ENCODE measurements at places on chromosomes 5 and 9. TPM values are rescaled to one million over a fixed set of nuclear protein-coding genes. Genes with fewer than 3 reads are reported as not detected.

- no peak for DNase-seq
Measured at GRCh38 chr5:165885623-165886350, 2380.4 kb downstream of the MAT2B start.

DNA sequence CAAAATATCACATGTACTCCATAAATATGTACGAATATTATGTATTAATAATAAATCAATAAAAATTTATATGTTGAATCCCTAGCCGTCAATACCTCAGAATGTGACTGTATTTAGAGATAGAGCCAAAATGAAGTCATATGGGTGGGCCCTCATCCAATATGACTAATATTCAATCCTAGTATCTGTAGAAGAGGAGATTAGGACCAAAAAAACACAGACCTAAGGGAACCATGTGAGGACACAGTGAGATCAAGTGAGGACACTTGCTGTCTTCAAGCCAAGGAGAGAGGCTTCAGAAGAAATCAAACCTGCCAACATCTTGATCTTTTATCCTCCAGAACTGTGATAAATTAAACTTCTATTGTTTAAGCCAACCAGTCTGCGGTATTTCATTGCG, 3.7 kb upstream of the AMACR start:
- DNase-seq, result no peak

DNA sequence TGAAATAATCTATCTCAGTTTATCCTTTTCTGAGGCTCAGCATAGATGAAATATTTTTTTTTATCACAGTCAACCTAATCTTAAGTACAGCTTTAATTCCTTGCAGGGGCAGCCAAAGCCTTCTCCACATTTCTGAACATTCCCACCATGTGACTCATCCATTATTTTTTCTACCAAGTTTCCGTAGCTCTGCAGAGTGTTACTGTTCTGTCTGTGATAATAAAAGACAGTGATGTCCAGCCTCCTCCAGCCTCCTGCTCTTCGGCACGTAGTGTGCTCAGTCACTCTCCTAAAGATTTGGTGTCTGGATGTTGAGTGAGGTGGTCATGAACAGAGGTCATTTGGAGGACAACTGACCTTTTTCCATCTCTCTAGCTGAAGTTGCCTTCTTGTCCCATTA, 338.1 kb upstream of the ADAMTS16 start:
- no peak for DNase-seq

GRCh38 chr5:151924564-151925301, at the start of gene GLRA1:
Gene GLRA1, minus strand, starts transcription at chr5:151924851. Its CDS starts 302 bp downstream, at chr5:151924549.
- peak; percentile 65 for DNase-seq

GRCh38 chr5:15183520-15183919, 311.9 kb upstream of the ANKH start:
- no peak for DNase-seq

DNA sequence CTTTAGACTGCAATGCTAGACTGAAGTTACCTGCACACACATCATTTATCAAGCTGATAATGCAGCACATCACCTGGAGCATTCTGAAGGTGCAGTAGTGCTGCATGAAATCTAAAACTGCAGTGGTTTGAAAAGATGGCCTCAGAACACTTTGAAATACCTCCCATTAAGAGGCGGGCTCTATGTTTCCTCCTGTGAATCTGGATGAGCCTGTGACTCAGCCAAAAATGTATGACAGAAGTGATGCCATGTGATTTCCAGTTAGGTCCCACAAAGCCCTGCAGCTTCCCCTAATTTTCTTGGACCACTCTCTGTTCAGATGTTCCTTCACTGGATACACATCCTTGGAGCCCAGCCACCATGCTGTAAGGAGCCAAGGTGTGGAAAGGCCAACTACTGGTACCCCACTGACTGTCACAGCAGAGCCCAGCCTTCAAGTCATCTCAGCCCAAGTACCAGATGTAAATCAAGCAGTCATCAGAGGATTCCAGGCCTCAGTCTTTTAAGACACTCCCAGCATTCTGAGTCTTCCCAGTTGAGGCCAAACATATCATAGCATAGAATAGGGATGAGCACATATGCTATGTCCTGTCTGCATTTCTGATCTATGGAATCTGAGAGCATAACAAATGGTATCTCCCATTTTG, 27.2 kb upstream of the DEPDC1B start:
- no peak for DNase-seq

- DNase-seq, result no peak
Measured at GRCh38 chr9:116316246-116316645, 162.7 kb downstream of the PAPPA start.

GRCh38 chr5:105593011-105593760, 2030.6 kb upstream of the NUDT12 start:
- no peak for DNase-seq

DNA sequence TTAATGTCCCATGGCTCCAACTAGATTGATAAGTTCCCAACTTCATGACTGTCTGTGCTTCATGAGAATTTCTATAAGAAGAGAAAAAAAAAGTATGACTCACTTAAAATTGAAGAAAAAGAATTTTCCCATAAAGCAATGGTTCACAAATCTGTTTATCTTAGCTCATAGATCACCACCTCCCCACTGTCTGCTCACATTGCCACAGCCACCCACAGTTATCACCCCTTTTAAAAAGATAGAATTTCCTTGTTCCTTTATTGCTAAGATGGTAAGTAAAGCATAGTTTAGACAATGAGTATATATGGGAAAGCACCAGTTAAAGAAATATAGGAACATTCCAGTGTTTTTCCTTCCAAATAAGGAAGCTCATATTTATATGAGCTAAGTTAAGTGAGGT, 67.1 kb downstream of the ALDH7A1 start:
- DNase-seq, result no peak

DNA sequence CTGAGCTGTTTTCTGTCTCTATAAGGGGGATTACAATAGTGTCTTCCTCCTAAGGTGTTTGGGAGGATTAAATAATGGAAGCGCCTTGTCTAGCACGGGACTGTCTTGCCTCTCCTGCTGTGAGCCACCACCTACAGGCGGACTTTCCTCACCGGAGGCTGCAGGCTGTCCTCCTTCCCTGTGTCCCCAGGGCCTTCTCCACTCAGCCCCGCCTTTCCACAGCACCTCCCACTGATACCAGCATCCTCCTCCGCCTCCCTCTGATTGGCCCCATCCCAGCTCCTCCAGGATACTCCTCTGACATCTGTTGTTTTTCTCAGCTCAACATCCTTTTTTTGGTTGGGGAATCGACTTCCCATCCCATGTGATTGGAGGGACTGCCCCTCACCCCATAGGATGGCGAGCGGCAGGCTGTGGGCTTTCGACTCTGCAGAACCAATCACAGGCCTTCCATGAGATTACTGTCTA, 851 bp upstream of the ZDHHC12 start:
- DNase-seq, result peak; percentile 72

DNA sequence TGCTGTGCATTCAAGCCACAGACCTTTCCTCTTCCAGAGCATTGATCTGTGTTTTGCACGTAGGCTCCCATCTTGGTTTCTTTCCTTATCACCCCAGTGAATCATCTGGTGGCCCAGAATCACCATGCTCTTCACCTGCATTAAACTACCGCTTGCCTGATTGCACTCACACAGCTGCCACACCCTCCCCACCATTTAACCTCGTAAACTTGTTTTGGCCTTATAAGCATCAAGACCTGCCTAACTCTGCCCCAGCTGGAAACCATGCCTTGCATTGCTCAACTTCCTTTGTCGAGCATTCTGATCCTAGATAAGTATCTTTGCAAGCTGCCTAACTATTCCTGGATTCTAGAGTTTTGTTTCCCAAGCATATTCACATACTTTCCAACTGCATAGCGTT, 369.6 kb upstream of the SEMA6A start:
- no peak for DNase-seq

GRCh38 chr5:149217096-149217802, 54.4 kb upstream of the AFAP1L1 start:
- DNase-seq, result no peak

DNA sequence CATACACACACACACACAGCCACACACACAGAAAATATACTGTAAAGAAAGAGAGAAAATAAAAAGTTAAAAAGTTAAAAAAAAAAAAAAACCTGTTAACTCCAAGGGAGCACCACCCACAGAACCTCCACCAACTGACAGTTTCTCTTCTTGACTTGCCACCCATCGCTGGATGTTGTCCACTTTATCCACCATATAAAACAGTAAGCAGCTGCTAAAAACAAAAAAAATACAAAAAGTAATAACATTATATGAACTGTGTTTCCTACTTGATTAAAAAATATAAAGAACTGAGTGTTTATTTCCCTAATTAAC, 1.2 kb downstream of the PURA start:
- DNase-seq, result no peak

GRCh38 chr9:101477214-101477613, 41.6 kb upstream of the ALDOB start:
- DNase-seq, result no peak

DNA sequence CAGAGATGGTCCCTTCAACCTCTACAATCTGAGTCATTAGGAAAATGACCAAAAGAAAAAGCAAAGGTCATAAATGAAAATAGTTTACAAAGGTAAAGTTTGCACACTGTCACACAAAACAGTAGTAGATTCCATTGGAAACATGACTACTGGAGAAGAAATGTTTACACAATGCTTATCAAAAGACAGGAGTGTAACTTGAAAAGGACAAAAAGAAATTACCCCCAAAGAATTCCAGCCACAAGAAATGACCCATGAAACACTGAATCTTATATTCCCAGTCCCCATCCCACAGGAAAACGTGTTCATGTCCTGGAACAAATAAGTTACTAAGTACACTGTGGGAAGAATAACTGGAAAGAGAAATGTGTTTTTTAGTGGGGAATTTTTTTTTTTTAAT, 385.1 kb downstream of the SEMA5A start:
- no peak for DNase-seq

- DNase-seq, result no peak
Measured at GRCh38 chr5:8600843-8601242, 731.9 kb downstream of the MTRR start.

The HAND1 gene
- not detected for total RNA-seq

The NUTM2F gene
- total RNA-seq, result not detected

The GTF2H2 gene
- total RNA-seq, result 35.0 TPM

The TNC gene
- total RNA-seq, result 0.61 TPM

The CAMK4 gene
- total RNA-seq, result 91.1 TPM

The PCDHA2 gene
- not detected for total RNA-seq

The HTR4 gene
- total RNA-seq, result not detected

The PCDHGA3 gene
- not detected for total RNA-seq

The SPARC gene
- total RNA-seq, result 0.37 TPM

The PCDHGA10 gene
- total RNA-seq, result not detected

The SEMA5A gene
- 0.02 TPM for total RNA-seq

The ECM2 gene
- not detected for total RNA-seq

All from activated CD8-positive, alpha-beta memory T cell treated with anti-CD3 and anti-CD28 coated beads, Interleukin-2, amount 10 ng/mL, durations not matched to agents 7 days and 5 days (primary cell).